ENCODE measurements at places on chromosomes 11 and 22. TPM values are rescaled to one million over a fixed set of nuclear protein-coding genes. Genes with fewer than 3 reads are reported as not detected.
A peak's percentile ranks its signal among the peaks of the same experiment; 100 is the strongest.

Gene CHRNA10
- total RNA-seq = 2.9 TPM

Gene CLNS1A
- total RNA-seq = 151 TPM

- DNase-seq = no peak
- H3K27ac ChIP-seq = no peak overlapping the region
- H3K36me3 ChIP-seq = no peaks in the 10 kb centered on the region
Observed at GRCh38 chr11:15885854-15886253, 470.5 kb downstream of the SOX6 start.

DNA sequence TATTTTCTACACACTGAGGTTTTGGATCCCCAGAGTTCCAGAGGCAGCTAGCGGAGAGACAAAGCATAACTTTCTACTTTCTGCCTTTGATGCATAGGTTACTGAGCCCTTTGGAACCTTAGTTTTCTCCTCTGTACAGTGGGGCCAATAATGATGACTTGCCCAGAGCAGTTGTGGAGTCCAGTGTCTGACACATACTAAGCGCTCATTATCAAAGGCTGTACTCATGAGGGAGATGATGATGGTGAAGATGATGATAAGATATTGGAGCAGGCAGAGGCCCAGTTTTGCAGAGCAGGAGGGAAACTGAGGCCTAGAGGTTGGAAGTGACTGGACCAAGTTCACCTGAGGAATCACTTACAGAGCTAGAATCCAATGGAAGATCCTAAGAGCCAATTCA lies 458.0 kb downstream of the MIAT start:
- no peaks in the 10 kb centered on the region for H3K36me3 ChIP-seq
- H3K4me1 ChIP-seq = peaks cover 30% of the 10 kb centered on the region
- no peak overlapping the region for H3K4me3 ChIP-seq

DNA sequence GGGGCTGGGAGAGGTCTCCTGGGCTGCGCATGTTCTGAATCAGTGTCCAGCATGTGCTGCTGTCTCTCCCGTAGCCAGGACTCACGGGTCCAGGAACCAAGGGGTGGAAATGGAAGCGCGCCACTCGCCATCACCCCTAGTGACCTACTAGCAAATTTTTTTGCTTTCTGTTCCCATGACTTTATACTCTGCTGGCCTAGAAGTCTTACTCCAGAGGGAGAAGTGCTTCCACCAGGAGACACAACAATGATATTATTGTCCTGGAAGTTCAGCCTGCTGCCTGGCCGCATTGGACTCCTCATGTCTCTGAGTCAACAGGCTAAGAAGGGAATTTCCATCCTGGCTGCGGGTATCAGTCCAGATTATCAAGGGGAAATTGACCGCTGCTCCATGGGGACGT lies 729.7 kb downstream of the BRD1 start:
- H3K27ac ChIP-seq = no peak overlapping the region
- H3K36me3 ChIP-seq = no peaks in the 10 kb centered on the region
- H3K4me3 ChIP-seq = no peak overlapping the region
- peaks cover 13% of the 10 kb centered on the region for H3K27me3 ChIP-seq

GRCh38 chr22:26325641-26326040 lies 103.4 kb upstream of the ASPHD2 start:
- H3K27me3 ChIP-seq = peaks cover 47% of the 10 kb centered on the region
- no peaks in the 10 kb centered on the region for H3K36me3 ChIP-seq
- H3K4me1 ChIP-seq = no peaks in the 10 kb centered on the region
- H3K4me3 ChIP-seq = no peak overlapping the region
- no peak for DNase-seq

Gene CASP12
- total RNA-seq = not detected

GRCh38 chr11:62419314-62419929 lies 589 bp downstream of the SCGB1A1 start:
- peaks cover 46% of the 10 kb centered on the region for H3K4me1 ChIP-seq
- no peaks in the 10 kb centered on the region for H3K27me3 ChIP-seq
- H3K36me3 ChIP-seq = no peaks in the 10 kb centered on the region
- peak overlapping the region; percentile 4 for H3K4me3 ChIP-seq

DNA sequence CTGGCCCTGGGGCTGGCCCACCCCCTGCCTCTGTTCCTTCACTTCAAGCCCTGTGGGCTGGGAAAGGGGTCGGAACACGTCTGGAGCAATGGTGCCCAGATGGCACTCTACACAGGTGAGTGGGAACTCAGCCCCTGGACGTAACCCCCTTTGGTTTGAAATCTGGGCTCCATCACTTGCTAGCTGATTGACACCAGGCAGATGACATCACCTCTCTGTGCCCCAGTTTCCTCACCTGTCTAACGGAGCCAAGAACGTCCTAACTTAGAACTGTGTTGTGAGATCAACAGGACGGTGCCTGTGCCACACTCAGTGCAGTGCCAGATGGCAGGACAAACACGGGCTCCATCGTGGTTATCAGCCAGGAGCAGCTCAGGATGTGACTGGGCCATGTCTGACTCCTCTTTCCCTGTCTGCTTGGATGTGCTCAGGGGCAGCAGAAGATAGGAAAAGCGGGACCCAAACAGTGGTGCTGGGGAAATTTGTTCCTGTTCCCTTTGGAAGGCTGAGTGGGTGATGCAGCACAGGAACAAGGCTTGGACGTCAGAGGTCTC lies 24.4 kb downstream of the NPTXR start:
- H3K27ac ChIP-seq = no peak overlapping the region
- no peaks in the 10 kb centered on the region for H3K4me1 ChIP-seq
- no peak overlapping the region for H3K4me3 ChIP-seq
- no peak for DNase-seq
- no peaks in the 10 kb centered on the region for H3K36me3 ChIP-seq

DNA sequence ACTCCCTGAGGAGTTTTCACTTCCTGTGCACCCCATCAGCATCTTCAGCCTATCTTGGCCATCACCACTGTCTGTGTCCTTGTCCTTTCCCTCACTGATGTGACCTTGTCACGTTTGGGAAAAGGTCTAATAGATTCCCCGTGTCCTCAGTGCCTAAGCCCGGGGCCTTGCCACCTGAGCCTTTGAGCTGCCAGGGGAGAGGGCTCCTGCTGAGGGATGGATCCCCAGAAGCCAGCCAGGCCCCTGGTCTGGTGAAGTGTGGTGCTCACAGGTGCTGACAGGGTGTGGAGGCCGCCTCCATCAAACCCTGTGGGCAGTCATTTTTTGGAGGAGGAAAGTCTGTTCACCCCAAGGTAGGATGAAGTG lies 47.2 kb downstream of the GAB4 start:
- no peaks in the 10 kb centered on the region for H3K27me3 ChIP-seq
- no peak for DNase-seq
- no peak overlapping the region for H3K4me3 ChIP-seq
- no peaks in the 10 kb centered on the region for H3K4me1 ChIP-seq

DNA sequence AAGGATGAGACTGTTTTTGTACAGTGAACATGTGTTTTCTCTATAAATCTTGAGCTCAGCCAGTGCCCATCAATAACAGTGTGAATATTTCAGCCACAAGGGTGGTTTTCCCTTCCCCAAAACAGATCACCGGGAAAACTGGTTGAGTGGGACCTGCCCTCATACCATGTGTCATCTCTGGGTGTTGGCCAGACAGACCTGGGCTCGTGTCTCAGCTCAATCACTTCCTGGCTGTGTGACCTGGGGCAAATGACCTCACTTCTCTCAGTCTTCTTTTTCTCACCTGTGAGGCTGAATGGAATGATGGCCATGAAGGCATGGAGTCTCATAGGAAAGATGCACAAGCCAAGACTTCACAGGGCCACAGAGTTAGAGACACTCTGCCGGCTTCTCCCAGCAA lies 74.7 kb downstream of the COMMD9 start:
- peaks cover 2% of the 10 kb centered on the region for H3K27me3 ChIP-seq
- H3K36me3 ChIP-seq = peaks cover 11% of the 10 kb centered on the region
- peaks cover 35% of the 10 kb centered on the region for H3K4me1 ChIP-seq
- no peak overlapping the region for H3K4me3 ChIP-seq

DNA sequence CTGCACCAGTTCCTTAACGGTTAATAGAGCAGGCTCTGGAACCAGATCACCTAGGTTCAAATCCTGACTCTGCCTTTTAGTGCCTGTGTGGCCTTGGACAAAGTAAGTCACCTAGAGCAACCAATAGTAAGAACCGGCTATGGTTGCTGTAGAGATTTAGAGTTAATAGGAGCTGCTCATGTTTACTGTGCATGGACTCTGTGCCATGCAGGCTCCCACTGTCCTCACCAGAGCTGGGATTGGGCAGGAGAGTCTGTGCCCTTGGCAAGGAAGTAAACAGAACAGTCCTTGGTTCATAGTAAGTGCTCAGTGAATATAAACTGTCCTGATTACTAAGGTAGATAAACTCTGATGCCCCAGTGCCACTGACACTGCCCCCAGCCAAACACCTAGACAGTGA lies 1.4 kb upstream of the TP53I11 start:
- H3K36me3 ChIP-seq = no peaks in the 10 kb centered on the region
- DNase-seq = no peak
- H3K27me3 ChIP-seq = peaks cover 27% of the 10 kb centered on the region

DNA sequence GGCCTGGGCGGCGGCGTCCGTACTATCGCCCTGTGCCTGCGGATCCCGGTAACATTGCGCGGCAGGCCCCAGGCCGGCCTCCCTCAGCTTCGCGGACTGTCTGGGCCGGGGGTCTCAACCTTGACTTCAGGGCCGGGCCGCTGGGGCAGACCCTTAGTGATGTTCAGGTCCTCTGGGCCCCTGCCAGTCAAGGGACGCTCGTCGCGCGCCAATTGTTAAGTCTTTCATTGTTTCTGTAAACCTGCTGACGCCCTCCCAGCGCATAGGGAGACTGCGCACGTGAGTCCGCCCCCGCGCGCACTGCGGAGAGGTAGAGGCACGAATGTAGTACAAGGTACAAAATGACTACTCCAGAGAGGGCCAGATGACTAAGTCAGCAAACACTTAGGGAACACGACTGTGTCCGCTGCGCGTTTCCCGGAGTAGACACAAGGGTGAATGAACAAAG lies 451 bp upstream of the HDHD5 start:
- H3K4me1 ChIP-seq = peaks cover 17% of the 10 kb centered on the region
- DNase-seq = peak; percentile 55
- peak overlapping the region; percentile 77 for H3K4me3 ChIP-seq
- peak overlapping the region; percentile 74 for H3K27ac ChIP-seq
- no peaks in the 10 kb centered on the region for H3K27me3 ChIP-seq

- DNase-seq = no peak
- no peak overlapping the region for H3K4me3 ChIP-seq
- H3K27ac ChIP-seq = no peak overlapping the region
- no peaks in the 10 kb centered on the region for H3K4me1 ChIP-seq
- peaks cover 2% of the 10 kb centered on the region for H3K27me3 ChIP-seq
Observed at GRCh38 chr11:15927864-15928217, 428.5 kb downstream of the SOX6 start.

Gene OR2D2
- total RNA-seq = 0.41 TPM

GRCh38 chr11:115162919-115163318 lies 341.3 kb downstream of the CADM1 start:
- H3K36me3 ChIP-seq = no peaks in the 10 kb centered on the region
- H3K27me3 ChIP-seq = peaks cover 9% of the 10 kb centered on the region
- H3K4me1 ChIP-seq = peaks cover 26% of the 10 kb centered on the region
- no peak overlapping the region for H3K27ac ChIP-seq

DNA sequence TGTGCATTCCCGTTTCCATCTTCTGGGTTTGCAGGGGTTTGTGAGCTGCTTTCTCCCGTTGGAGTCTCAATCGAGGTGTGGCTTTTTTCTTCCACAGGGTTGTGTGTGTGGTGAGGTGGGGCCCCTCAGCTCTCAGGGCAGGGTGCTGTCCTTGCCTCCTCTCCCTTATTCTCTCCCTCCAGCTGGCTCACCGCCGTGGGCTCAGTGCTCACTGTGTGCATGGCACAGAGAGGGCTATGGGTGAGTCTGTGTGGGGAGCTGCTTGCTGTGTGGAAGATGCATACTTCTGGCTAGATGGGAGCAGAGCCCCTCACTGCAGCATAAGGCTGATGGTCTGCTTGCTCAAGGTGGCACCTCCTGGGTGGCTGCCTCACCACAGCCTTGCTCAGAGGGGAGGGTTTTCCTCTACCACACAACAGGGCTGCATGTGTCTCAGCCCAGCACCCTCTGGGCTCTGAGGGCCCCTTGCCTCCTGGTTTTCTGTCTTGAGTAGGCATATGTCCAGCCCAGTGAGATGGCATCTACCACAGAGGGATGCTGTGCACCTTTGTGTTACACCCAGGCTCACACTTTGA lies 203.1 kb upstream of the B3GAT1 start:
- no peak overlapping the region for H3K4me3 ChIP-seq
- no peaks in the 10 kb centered on the region for H3K36me3 ChIP-seq
- H3K27me3 ChIP-seq = peaks cover 9% of the 10 kb centered on the region
- DNase-seq = peak; percentile 7
- peaks cover 3% of the 10 kb centered on the region for H3K4me1 ChIP-seq
- H3K27ac ChIP-seq = no peak overlapping the region

DNA sequence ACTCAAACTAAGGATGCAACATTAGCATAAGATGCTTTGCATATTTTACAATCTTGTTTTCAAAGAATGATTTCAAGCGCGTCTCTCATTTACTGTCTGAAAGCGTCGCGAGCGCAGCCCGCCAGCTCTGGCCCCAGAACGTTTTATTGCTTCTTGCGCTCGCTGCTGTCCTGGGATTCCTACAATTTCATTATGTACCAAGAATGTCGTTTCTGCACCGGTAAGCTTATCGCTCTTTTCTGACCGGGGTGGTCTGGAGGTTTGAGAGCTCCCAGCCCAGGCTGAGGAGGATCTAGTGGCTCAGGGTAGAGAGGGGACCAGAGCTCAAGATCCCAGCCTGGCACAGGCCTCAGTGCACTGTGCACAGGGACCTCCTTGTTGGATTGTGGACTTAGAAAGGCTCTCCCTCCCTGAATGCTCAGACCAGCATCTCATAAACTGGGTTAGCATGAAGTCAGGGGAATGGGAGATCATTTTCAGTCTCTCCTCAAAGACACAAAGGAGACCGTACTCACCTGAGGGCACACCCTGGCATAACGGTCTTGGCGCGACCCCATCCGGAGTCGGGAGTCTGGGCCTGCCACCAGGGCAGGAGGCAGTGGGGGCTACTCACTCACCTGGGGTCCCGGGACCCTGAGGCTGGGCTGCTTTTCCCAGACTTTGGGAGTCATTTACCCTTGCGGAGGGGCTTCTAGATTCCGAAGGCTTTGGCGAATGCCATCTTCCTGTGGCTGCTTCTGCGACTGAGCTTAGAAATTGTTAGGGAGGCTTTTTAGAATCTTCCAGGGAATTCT lies 817.4 kb downstream of the BRD1 start:
- no peaks in the 10 kb centered on the region for H3K36me3 ChIP-seq
- peak; percentile 31 for DNase-seq
- no peak overlapping the region for H3K4me3 ChIP-seq
- peaks cover 4% of the 10 kb centered on the region for H3K4me1 ChIP-seq

Gene C11orf16
- total RNA-seq = not detected

All from mesothelial cell of epicardium (in vitro differentiated cells).